ENCODE measurements at places on chromosomes 13 and 19.
A peak's percentile ranks its signal among the peaks of the same experiment; 100 is the strongest.

- DNase-seq: no peak
Measured at GRCh38 chr13:66407128-66407527, 823.0 kb downstream of the PCDH9 start.

GRCh38 chr19:1271528-1272422, 2.6 kb downstream of the CIRBP start:
- no peak for DNase-seq

DNA sequence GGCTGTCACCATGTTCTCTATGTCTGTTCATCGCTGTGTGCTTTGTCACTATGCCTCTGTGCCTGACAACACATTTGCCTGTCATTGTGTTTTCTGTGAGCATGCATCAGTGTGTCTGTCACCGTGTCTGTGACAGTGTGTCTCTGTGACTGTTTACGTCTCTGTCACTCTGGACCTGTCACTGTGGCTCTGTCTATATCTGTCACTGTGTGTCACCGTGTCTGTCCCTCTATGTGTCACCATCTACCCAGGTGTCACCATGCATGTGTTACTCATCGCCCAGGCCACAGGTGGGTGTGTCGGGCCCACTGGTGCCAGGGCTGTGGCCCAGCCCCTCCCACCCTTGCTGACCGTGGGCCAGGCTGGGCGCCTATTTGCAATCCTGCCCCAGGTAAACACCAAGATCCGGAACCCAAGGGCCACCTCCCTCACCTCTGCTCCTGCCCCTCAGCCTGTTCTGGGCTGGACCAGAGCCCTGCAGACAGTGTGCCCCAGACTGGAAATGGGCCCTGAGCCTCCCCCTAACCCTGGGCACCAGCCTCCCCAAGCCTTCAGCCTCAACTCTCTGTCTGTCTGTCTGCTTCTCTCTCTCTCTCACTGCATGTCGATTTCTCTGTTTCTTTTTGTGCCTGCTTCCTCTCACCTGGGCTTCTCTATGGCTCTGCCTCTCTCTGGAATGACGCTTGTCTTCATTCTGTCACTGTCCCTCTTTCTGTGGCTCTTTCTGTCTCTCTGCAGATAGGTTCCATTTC, 7.7 kb downstream of the IRF2BP1 start:
- no peak for DNase-seq

GRCh38 chr19:40284501-40285352, at the start of gene AKT2:
AKT2 (minus strand) TSS chr19:40285345; CDS start chr19:40265267, 20,078 bp downstream.
- peak; percentile 63 for DNase-seq

GRCh38 chr19:56750658-56751057, 79.1 kb upstream of the ZNF835 start:
- no peak for DNase-seq

DNA sequence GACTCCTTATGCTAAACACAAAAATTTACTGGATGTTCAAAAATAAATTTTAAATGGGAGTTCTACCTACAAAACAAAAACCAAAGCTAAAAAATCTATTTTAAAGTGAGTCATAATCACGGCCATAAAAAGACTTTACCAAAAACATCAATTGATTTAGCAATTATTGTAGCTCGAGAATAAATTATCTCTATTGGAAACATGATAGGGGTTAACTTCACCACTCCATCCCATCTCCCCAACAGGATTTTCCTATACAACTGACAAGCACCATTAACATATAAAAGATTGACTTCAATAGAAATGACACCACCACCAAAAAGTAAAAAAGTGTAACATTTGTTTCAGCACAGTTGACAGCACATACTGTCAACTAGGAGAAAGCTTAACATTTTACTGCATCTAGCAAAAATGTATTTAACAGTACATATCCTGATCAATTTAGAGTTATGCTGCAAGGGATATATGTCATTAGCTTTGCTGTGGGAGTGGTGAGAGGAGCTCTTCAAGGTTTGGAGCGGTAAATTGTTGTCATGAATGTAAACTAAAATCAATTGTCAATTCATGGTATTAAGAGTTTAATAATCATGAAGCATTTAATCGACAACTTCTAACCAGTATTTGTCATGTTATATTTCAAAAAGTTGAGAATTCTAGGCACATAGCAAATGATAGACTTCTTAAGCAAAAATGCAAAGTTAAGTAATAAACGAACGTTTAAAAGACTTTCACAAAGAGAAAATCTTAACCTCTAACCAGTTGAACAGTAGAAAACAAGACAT, 3.8 kb downstream of the UBL3 start:
- DNase-seq: no peak

GRCh38 chr19:343941-344624, 513 bp downstream of the MIER2 start:
- DNase-seq: peak; percentile 50

GRCh38 chr19:3108775-3109174, 14.6 kb downstream of the GNA11 start:
- DNase-seq: peak; percentile 87

- DNase-seq: no peak
Measured at GRCh38 chr13:91331047-91331915, 16.2 kb upstream of the MIR17HG start.

GRCh38 chr13:32309312-32310133, 5.6 kb downstream of the ZAR1L start:
- peak; percentile 46 for DNase-seq

- peak; percentile 44 for DNase-seq
Measured at GRCh38 chr13:43786766-43787517, at the start of gene ENOX1. ENOX1 (minus strand) TSS chr13:43786972.

- DNase-seq: no peak
Measured at GRCh38 chr13:36124236-36124822, 6.9 kb downstream of the DCLK1 start.

GRCh38 chr19:7914598-7915045, at the start of gene TGFBR3L:
TGFBR3L (plus strand) TSS chr19:7914830.
- DNase-seq: no peak
